Germinal center (tissue), 1 donor: ENCODE measurements at places on chromosomes 3 and 15.

DNA sequence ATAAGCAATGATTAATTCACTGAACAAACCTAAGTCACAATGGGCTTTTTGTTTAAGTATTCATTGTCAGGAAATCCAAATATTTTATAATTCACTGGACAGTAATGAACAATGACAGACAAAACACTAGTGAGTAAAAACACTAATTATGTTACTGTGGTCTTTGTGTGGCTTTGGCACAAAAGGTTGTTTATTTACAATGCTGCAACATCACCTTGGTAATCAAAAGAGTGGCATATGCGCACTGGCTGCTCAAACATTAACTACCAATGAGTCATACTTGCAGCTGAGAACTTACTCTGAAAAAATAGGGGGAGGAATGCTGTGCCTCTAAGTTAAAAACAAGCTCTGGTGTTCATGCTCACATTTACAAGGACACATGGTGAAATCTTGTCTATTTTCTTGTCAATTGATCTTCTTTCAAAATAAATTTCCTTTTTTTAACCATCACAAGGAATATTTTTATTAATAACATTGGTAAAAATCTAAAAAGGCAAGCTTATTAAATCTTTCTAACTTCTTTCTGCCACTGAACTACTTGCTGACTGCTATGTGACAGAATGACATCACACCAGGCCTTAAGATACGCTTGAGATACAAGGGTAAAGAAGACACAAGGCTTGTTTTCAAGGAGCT lies 85.2 kb upstream of the PPIB start:
- no peak for DNase-seq

DNA sequence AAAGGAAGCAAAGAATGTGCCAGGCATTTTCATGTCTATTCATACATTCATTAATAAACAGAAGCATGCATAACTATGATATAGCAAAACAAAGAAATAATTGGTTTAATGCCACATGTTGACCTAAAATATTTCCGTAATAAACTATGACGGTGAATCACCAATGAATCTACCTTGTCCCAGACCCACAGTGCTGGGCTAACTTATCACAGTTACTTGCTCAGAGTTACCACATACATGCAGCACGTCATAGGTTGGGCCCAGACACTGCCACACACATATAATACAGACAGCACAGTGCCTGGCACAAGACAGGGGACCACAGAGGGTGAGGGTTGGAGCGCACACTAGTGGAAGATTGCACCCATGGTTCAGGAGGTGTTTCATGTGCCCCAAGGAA lies 86.9 kb downstream of the ATP1B3 start:
- no peak for DNase-seq

GRCh38 chr15:86446253-86446640 lies 366.6 kb downstream of the AGBL1 start:
- no peak for DNase-seq

DNA sequence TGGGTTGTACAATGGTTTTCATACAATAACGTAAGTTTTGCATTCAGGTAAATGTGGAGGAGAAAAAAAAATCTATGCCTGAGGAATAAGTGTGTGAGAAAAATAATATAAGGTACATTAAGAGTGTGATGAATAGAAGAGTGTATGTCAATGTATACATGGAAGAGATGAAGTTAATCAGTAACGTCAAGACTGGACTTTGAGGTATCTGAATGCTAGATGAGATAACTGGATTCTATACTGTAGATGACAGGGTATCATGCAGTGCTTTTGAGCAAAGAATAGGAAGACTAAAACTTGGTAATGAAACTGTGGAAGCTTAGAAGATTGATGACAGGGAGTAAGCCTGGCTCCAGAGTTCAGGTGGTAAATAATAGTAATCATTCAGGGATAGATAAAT lies 666.7 kb upstream of the SGO1 start:
- no peak for DNase-seq

DNA sequence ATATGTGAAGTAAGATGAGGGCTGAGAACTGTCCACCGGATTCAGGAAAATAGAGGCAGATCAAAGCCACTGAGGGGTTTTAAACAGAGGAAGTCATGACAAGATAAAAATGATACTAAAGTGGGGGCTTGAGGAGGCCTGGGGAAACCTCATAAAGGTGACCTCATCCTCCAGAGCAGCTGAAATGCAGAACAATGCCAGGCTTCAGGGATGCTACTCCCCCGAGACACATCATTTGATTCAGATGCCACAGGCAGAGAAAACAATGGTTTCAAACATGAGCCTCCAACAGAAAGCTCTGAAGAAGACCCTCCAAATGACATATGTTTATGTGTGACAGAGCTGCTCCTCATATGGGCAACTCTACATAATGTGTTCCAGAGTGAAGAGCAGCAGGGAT lies 6.4 kb downstream of the CFAP20DC start:
- no peak for DNase-seq

- no peak for DNase-seq
Observed at GRCh38 chr3:113234688-113235260, 23.4 kb downstream of the BOC start.

DNA sequence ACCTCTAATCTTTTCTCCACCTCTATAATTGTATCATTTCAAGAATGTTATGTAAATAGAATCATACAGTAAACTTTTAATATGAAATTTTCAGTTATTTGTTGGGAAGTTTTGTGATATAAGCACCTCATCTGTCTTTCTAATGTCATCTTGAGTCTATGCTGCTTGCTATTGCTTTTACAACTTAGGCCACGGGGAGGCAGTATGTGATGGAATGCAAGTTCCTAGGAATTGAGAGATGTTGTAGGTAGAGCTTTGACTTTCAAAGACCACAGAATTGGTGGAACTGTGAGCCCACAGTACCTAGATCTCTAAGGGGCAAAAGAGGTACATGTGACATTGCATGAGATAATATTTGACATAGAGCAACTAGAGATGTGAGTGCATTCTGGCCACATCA lies 328.3 kb downstream of the MFSD1 start:
- DNase-seq = no peak

- DNase-seq = no peak
Observed at GRCh38 chr3:37456270-37456708, 281.9 kb upstream of the LRRFIP2 start.

GRCh38 chr3:109284071-109284470 lies 32.2 kb downstream of the DPPA2 start:
- no peak for DNase-seq

DNA sequence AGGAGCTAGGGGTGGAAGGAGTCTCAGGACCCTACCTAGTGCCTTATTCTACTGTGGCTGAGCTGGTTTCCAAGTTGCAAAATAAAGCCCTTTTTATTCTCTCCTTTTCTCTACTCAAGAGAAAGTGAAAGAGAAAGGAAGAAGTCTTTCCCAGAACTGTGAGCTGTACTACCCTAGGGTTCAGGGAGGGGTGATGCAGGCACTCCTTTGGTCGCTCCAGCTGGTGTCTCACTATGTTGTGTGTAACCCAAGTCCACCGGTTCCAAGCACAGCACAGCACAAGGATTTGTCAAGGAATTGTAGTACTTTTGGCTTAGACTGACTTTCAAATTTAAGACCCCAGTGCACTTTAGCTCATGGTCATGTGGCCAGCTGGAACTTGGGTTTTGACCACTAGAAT lies 1721.7 kb downstream of the OTOL1 start:
- DNase-seq = no peak

GRCh38 chr3:24161841-24162240 lies 216.8 kb downstream of the NR1D2 start:
- no peak for DNase-seq

- DNase-seq = no peak
Observed at GRCh38 chr15:33443708-33444107, 132.9 kb downstream of the RYR3 start.

DNA sequence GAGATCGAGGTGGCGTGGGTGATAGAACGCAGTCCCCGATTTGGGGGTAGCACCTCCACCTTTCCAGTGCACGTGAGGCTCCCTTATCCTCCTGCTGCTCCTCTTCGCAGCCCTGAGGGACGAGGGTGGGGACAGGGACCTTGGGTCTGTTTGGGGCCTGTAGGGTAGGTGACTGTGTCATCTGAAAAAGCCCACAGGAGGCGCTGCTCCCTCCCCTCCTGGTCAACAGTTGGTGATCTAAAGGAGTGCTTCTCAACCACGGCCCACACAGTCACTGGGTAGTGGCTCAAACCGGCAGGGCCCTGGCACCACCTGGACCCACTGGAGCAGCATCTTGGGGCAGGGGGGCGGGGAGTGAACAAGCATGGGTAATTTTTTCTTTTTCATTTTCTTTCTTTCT lies 7.1 kb downstream of the LRRK1 start:
- DNase-seq = peak; percentile 65
